ENCODE measurements at places on chromosomes 7 and 10. TPM values are rescaled to one million over a fixed set of nuclear protein-coding genes. Genes with fewer than 3 reads are reported as not detected.

PLEKHS1 gene
- total RNA-seq = not detected

CLDN12 gene
- total RNA-seq = 10.4 TPM

OPN1SW gene
- not detected for total RNA-seq

ZKSCAN1 gene
- 34.4 TPM for total RNA-seq

TSPAN12 gene
- total RNA-seq = 0.88 TPM

MUC12 gene
- 0.54 TPM for total RNA-seq

SPDYE16 gene
- total RNA-seq = not detected

VWA2 gene
- 0.15 TPM for total RNA-seq

EGFR gene
- 40.8 TPM for total RNA-seq

CUBN gene
- 1.4 TPM for total RNA-seq

IL15RA gene
- 13.8 TPM for total RNA-seq

AKR1C1 gene
- total RNA-seq = 475 TPM

OR13A1 gene
- not detected for total RNA-seq

ITGA8 gene
- total RNA-seq = 13.8 TPM

TAS2R5 gene
- total RNA-seq = 0.44 TPM

NCF1 gene
- not detected for total RNA-seq

CREB5 gene
- total RNA-seq = 1.7 TPM

TAF5 gene
- total RNA-seq = 3.2 TPM

KIN gene
- 15.3 TPM for total RNA-seq

C10orf67 gene
- total RNA-seq = not detected

HABP2 gene
- not detected for total RNA-seq

GNGT1 gene
- not detected for total RNA-seq

STEAP1 gene
- total RNA-seq = 123 TPM

LIPF gene
- total RNA-seq = not detected

CEP55 gene
- total RNA-seq = 2.2 TPM

Measured in cardiac ventricle fibroblast (primary cell).